ENCODE measurements at places on chromosomes 3 and 15. TPM values are rescaled to one million over a fixed set of nuclear protein-coding genes. Genes with fewer than 3 reads are reported as not detected.

RBM5 gene
- 219 TPM for polyA plus RNA-seq

- no peaks in the 10 kb centered on the region for H3K27me3 ChIP-seq
- H3K27ac ChIP-seq: no peak overlapping the region
- no peak for DNase-seq
- H3K4me1 ChIP-seq: peaks cover 15% of the 10 kb centered on the region
- no peak overlapping the region for H3K4me3 ChIP-seq
These were observed 84.4 kb upstream of the HES1 start for GRCh38 chr3:194051366-194052149.

GRCh38 chr3:59127071-59127470 lies 77.2 kb upstream of the CFAP20DC start:
- H3K27ac ChIP-seq: no peak overlapping the region
- no peaks in the 10 kb centered on the region for H3K27me3 ChIP-seq
- H3K36me3 ChIP-seq: no peaks in the 10 kb centered on the region
- H3K4me1 ChIP-seq: no peaks in the 10 kb centered on the region
- DNase-seq: no peak

DNA sequence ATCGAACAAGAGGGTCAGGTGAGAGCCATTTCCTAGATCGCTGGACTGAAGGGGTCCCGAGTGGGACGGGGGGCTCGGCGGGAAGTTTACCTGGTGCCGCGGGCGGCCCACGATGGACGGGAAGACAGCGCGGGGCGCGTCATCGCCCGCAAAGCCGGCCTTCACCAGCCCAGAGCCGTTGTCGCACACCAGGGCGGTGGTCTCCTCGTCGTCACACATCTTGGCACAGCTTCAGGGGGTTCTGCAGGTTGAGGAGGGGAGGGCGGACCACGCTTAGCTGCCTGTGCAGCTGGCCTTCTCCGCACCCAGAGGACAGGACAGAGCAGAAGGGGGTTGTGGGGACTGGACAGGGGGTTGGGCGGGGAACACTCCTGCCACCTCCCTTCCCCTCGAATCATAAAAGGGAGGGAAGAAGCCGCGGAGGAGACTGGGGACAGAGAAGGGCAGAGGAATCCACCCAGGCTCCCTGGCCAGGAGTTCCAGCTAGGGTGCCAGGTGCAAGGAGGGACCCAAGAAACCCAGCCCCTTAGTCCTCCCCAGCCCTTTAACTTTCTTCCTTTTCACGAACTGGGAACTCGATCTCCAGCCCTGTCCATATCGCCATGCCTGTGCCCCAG lies 651 bp downstream of the ACTC1 start:
- DNase-seq: no peak
- H3K27me3 ChIP-seq: peaks cover 58% of the 10 kb centered on the region
- H3K36me3 ChIP-seq: no peaks in the 10 kb centered on the region
- H3K4me1 ChIP-seq: no peaks in the 10 kb centered on the region
- no peak overlapping the region for H3K27ac ChIP-seq

DNA sequence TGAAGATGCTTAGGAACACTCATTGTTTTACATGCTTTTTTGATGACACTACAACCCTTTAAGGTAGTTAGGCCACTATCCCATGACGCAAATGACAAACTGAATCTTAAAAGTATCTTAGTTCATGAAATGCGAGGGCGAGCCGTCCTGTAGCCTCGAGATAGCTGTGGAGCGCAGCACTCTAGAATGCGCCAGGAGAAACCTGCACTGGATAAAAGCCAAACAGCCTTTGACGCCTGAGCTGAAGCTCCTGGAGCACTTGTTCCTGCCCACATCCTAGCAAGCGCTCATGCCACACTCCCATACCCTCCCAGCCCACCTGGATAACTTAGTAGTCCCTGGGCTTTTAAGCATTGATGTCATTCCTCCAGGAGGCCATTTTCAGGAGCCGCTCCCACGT lies 516.9 kb downstream of the GABRG3 start:
- H3K4me3 ChIP-seq: no peak overlapping the region
- H3K36me3 ChIP-seq: no peaks in the 10 kb centered on the region
- H3K27ac ChIP-seq: no peak overlapping the region
- H3K27me3 ChIP-seq: no peaks in the 10 kb centered on the region
- no peaks in the 10 kb centered on the region for H3K4me1 ChIP-seq
- no peak for DNase-seq

DNA sequence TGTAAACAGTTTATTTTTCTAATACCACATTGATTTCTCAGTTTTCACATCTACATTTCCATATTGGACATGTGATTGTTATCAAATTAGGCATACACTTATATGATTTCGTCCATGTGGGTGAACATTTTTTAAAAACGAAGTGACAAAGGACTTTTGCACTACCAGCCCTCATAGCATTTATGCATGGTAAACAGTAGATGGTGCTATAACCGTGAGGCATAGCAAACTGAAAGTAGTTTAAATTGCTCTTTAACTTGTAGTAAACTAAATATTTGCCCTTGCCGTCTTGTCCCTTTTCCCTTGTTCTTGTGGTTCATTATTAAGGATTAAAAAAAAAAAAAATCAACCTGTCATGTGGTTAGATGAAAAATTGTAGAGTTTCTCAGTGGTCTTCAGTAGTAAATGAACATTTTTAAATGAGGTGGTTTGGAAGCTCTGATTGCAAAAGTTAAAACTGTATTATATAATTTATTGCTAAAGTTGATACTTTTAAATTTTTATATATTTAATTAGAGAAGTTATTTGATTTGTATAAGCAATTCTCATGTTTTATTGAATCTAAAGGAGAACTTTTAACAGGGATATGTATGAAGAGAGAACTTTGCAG lies 24.0 kb downstream of the STX19 start:
- H3K27ac ChIP-seq: no peak overlapping the region
- H3K36me3 ChIP-seq: no peaks in the 10 kb centered on the region
- no peak overlapping the region for H3K4me3 ChIP-seq
- peak; percentile 67 for DNase-seq
- H3K4me1 ChIP-seq: no peaks in the 10 kb centered on the region
- no peaks in the 10 kb centered on the region for H3K27me3 ChIP-seq

DNA sequence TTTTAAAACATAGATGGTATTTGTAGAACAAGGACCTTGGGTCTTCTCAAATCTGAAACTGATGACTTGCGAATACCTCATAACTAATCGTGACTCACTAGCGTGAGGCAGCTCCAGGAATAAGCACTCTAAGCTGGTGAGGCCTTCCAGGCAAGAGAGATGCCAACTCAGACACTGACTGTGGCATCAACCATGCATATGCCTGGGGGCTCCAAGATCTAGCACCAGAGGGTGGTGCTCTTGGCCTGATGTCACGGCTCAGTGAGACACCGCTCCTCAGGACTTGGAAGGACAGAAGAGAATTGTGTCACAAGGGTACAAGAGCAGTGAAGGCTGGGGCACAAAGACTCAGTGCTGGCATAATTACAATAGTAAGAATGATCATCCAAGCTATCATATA lies 125.0 kb upstream of the TRIM42 start:
- H3K4me1 ChIP-seq: no peaks in the 10 kb centered on the region
- no peak for DNase-seq
- H3K27me3 ChIP-seq: no peaks in the 10 kb centered on the region

SCN5A gene
- polyA plus RNA-seq: 0.09 TPM

- H3K4me3 ChIP-seq: no peak overlapping the region
- H3K36me3 ChIP-seq: peaks cover 5% of the 10 kb centered on the region
- no peaks in the 10 kb centered on the region for H3K4me1 ChIP-seq
- H3K27ac ChIP-seq: no peak overlapping the region
- no peaks in the 10 kb centered on the region for H3K27me3 ChIP-seq
These were observed 55.4 kb downstream of the ATG7 start for GRCh38 chr3:11327619-11328018.

CMTM8 gene
- polyA plus RNA-seq: 16.2 TPM

GRCh38 chr3:134494495-134494894 lies 8.6 kb downstream of the CEP63 start:
- no peak overlapping the region for H3K27ac ChIP-seq
- peaks cover 15% of the 10 kb centered on the region for H3K4me1 ChIP-seq
- H3K36me3 ChIP-seq: peaks cover 14% of the 10 kb centered on the region
- DNase-seq: no peak
- H3K4me3 ChIP-seq: no peak overlapping the region

- peaks cover 3% of the 10 kb centered on the region for H3K27me3 ChIP-seq
- H3K27ac ChIP-seq: no peak overlapping the region
- no peak for DNase-seq
- H3K4me1 ChIP-seq: peaks cover 2% of the 10 kb centered on the region
- no peaks in the 10 kb centered on the region for H3K36me3 ChIP-seq
These were observed 32.2 kb upstream of the LACTB start for GRCh38 chr15:63089260-63090043.

Data from thymus (tissue), 14 donors.